GM23248 (cell line): ENCODE measurements at places on chromosomes 5 and 9. TPM values are rescaled to one million over a fixed set of nuclear protein-coding genes. Genes with fewer than 3 reads are reported as not detected.
A peak's percentile ranks its signal among the peaks of the same experiment; 100 is the strongest.

Gene CSF2
- total RNA-seq, result not detected in 2 replicates

- DNase-seq, result no peak
Measured at GRCh38 chr5:164998590-164998989, 1493.2 kb downstream of the MAT2B start.

- no peak for DNase-seq
Measured at GRCh38 chr9:84323858-84324257, 16.7 kb downstream of the SLC28A3 start.

- no peak for DNase-seq
Measured at GRCh38 chr5:172055421-172055820, 49.0 kb upstream of the FBXW11 start.

- DNase-seq, result no peak
Measured at GRCh38 chr5:10857338-10857733, 96.3 kb upstream of the DAP start.

Gene POU5F2
- total RNA-seq, result 0.32 and 0.76 TPM in 2 replicates

- DNase-seq, result no peak
Measured at GRCh38 chr9:86351880-86352279, 2.3 kb downstream of the TUT7 start.

Gene IFNK
- total RNA-seq, result not detected in 2 replicates

DNA sequence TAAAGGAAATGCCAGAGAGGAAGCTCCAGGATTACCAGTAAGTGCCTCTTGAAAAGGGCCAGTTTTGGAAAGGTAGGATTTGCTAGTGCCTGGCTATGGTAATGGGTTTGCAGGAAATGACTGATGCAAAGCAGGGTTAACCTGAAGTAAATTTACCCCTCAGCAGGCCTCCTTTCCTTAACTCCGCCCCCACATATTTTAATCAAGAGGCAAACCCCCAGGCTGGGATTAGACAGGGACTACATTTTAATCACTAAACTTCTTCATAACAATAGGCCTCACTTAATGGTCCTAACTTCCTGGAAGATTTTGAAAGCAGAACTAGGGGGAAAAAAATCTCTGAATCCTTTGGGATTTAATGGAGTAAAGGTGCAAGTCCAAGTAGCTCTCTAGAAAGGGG lies 10.2 kb upstream of the SLC1A3 start:
- no peak for DNase-seq

GRCh38 chr5:177610770-177611445 lies 11.0 kb downstream of the B4GALT7 start:
- DNase-seq, result no peak

GRCh38 chr9:98369066-98369425 lies 113.6 kb upstream of the TBC1D2 start:
- no peak for DNase-seq

DNA sequence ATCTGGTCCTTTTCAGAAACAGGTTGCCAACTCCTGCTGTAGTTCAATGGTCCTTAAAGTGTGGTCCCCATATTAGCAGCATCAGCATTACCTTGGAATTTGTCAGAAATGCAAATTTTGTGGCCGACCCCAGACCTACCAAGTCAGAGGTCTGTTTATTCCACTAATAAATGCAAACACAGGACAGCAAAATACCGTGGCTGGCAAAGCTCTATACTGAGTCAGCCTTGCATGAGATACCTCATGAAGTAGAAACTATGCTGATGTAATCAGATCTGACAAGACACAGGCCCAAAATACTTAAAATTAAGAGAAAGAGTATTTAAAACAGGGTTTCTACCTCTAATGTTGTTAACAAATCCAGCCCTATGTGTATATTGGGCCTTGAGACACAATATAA lies 3.0 kb downstream of the GOLM1 start:
- DNase-seq, result peak; percentile 69

GRCh38 chr9:124321935-124322334 lies 64.2 kb downstream of the NEK6 start:
- DNase-seq, result no peak

Gene LEAP2
- total RNA-seq, result 0.13 TPM in 1 of 2 replicates, not detected in the other

Gene SPATA9
- 0.22 TPM in 1 of 2 replicates, not detected in the other for total RNA-seq

Gene KCNN2
- not detected in 2 replicates for total RNA-seq

DNA sequence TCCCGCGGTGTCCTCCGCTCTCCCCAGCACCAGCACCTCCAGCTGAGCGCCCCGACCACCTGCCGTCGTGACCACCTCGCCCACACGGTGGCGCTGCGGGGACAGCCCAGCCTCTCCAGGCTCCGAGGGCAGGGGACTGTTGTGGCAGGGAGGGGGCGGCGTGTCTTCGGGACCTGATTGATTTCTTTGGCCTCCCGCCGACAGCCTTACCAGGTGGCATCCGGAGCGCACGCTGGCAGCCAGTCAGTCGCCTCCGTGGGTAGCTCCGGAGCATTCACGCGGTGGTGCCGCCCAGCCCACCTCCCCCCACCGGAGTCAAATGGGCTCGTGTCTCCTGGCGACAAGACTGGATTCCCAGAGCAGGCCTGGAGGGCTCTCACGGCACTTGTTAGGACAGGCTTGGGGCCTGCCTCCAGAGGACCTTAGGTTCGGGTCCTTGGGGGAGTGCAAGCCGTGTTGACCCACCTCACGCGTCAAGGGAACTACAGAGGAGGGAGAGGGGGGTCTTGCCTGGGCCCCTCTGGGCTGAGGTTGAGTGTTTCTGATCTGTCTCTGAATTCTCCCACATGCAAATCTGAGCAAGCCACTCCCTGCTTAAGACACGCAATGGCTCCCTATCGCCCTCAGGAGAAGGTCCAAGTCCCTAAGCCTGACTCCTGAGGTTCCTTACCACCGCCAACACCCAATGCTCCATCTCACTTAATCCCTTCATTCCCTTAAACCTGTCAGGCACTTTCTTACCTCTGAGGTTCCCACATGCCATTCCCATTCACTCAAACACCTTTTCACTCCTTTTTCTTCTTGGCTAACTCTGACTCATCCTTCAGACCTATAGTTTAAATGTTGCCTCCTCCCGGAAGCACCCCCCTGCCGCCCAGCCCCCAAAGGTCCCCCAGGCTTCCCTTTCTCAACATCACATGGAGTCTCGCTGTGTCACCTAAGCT lies 51.2 kb upstream of the GGTA1 start:
- DNase-seq, result peak; percentile 67
